ENCODE measurements at places on chromosomes 2 and 18.

DNA sequence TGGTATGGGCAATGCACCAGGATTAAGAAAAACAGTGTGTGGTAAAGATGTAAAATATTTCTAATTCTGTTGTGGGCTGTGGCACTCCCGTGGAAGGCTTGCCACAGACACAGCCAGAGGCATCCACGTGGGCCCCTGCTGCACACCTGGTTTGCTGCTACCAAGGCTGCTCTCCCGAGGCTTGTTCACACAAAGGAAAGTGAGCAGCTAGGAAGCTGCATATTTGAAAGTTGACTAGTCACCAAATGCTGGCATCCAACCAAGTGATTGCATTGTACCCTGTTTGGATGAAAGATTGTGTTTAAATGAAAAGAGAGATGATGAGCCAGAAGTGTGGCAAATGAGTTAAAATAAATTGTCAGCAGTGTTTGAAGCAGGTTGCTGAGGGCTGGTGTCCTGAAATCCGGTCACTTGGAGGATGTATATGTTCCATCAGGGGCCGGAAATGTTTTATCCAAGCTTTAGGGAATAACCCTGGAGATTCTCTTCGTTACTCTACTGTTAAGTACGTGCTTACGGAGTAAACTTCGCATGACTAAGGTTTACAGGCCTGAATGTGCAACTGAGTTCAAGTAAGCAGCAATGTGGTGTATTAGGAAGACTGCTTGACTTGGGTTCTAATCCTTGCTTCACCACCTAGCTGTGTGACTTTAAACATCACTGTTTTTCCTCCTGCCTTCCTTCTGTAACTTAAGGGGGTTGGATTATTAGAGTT, 86.1 kb downstream of the MSH2 start:
- no peak for DNase-seq

- no peak for DNase-seq
Measured at GRCh38 chr18:74438091-74438490, 19.0 kb downstream of the DIPK1C start.

DNA sequence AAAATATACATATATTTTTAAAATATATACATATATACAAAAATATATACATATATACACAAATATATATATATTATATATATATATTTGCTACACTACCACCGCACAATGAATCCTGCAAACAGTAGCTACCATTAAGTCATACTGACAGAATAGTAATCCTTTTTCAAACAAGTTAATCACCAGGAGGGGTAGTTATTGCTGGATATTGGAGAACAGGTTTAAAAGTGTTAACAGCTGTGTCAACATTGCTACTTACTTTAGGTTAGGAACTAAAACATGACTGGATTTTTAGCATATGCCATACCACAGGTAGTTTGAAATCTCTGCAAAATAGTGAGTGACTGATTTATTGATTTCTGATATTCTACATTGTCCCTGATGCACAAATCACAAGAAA, 529.1 kb upstream of the CDH7 start:
- DNase-seq: no peak

- no peak for DNase-seq
Measured at GRCh38 chr2:45412754-45413379, 198.2 kb downstream of the SRBD1 start.

- DNase-seq: no peak
Measured at GRCh38 chr2:75336451-75336850, 137.1 kb upstream of the TACR1 start.

GRCh38 chr18:75433098-75433497, 5.6 kb upstream of the SMIM21 start:
- no peak for DNase-seq

GRCh38 chr2:149687052-149687427, 99.5 kb upstream of the MMADHC start:
- no peak for DNase-seq

GRCh38 chr2:225025917-225026571, 16.2 kb downstream of the DOCK10 start:
- DNase-seq: no peak

DNA sequence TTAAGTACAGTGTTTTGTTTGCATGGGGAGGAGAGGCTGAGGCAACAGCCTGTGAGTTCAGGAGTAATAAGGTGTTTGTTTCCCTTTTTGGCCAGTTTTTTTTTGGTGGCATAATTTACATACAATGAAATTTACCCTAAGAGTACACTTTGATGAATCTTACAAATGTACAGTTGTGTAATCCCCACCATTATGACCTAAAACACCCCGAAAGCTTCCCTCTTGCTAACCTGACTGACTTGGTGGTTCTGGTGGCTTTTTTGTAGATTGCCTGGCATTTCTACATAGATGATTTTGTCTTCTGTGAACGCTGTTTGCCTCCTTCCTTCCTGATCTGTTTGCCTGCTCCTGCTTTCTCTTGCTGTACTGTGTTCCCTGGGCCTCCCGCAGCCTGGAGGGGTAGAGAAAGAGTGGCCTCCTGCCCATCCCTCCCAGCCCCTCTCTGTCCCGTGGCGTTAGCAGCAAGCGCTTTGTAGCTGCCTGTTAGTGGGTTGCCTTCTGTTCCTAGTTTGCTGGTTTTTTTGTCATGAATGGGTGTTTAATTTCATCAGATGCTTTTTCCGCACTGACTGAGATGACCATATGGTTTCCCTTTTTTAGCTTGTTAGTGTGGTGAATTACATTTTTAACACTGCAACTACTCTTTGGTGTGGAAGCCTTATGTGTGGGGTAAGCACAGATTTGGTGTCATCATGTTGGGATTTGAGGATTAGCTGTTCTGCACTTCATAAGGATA, 32.1 kb downstream of the ASAP2 start:
- no peak for DNase-seq

DNA sequence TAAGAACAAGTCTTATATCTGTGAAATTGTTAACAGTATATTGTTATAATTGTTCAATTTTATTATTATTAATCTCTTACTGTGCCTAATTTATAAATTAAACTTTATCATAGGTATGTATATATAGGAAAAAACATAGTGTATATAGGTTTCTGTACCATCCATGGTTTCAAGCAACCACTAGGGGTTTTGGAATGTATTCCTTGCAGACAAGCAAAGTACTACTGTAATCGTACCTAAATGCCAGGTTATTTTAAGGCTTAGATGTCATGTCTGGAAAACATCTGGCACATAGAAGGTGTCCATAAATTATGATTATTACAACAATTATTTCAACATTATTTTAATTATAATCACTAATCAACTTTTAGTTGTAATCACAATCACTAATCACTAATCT, 8.4 kb downstream of the ITSN2 start:
- DNase-seq: no peak

DNA sequence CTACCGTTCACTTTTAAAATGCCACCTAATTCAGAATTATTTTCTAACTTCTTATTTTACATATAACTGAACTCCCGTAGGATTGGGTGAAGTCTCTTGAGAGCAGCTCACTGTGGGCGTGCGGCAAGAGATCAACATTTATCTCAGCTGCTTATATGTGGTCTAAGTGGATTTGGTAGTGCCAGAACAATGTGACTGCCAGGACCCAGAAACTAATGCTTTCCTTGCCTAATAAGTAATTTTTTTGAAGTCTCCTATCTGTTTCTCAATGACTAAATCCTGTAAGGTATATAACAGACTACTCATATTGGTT, 11.2 kb upstream of the NFE2L2 start:
- no peak for DNase-seq

- no peak for DNase-seq
Measured at GRCh38 chr2:157922815-157923214, 46.7 kb upstream of the ACVR1 start.

DNA sequence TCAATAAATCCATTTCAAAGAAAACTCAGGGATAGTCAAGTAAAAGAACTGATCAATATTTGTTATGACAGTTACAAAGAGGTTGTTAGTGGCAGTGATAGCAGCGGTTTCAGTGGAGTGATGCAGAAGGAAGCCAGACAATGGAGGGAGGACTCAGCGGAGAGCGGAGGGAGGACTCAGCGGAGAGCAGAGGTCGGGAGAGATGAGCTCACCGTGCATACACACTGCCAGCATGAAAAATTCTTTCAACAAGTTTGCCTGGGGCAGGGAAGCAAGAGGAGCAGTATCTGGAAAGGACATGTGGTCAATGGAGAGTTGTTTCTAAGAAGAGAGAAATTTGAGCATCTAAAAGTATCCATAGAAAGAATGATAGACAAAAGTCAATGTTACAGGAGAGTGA, 60.9 kb upstream of the BCL11A start:
- no peak for DNase-seq

GRCh38 chr18:59918320-59918755, 18.5 kb downstream of the PMAIP1 start:
- DNase-seq: no peak

- no peak for DNase-seq
Measured at GRCh38 chr18:24063121-24063731, 48.7 kb downstream of the TTC39C start.

DNA sequence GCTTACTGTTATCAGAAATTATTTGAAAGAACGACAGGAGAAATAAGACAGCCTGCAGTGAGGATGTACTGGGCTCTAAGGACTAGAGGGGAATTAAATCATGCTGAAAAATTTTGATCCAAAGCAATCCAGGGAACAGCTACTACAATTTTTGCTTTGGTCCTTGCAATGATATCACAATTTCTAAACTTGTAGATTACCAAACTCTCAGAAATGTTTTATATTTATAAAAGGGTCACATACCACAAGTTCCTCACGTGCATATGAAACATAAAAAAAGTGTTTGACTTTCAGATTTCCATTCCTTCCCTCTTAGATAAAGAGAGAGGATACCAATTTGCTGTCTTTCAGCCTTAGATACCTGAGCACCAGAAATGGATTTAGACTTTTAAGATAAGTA, 261.2 kb downstream of the STK39 start:
- DNase-seq: no peak

DNA sequence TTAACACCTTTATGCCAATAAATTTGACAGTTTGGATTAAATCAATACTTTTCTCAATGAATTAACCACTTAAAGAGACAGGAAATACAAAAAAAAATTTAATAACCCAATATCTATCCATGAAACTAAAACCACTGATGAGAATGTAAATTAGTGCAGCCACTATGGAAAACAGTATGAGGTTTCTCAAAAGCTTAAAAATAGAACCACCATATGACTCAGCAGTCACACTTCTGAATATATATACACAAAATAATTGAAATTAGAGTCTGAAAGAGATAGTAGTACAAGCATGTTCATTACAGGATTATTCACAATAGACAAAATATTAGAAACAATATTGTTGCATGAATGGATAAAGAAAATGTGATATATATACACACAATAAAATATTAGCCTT, 382.1 kb upstream of the SETBP1 start:
- DNase-seq: no peak

DNA sequence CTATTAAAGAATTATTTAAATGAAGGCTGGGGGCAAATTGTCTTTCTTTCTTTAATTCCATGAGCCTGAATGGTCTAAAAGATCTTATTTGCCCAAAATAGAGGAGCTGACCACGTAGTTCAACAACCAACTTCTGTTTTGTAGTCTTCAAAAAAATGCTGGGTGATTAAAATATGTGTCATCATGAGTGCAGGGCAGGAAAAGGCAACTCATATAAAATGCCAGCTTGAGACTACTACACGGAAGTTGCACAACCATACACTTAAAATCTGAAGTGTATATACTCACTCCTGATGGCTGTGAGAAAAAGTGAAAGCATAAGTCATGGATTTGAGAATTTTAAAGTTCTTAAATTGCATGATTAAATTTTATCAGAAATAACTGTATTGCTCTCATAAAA, 210.9 kb downstream of the DYM start:
- DNase-seq: no peak

- no peak for DNase-seq
Measured at GRCh38 chr2:99697811-99698568, 208.2 kb upstream of the REV1 start.

- no peak for DNase-seq
Measured at GRCh38 chr2:200274116-200275075, 32.1 kb upstream of the SPATS2L start.

GRCh38 chr2:127422559-127423477, 4.6 kb downstream of the PROC start:
- no peak for DNase-seq

GRCh38 chr2:159251296-159252173, 35.0 kb downstream of the WDSUB1 start:
- no peak for DNase-seq

- DNase-seq: peak; percentile 69
Measured at GRCh38 chr18:45837283-45838070, 12.0 kb downstream of the SIGLEC15 start.

DNA sequence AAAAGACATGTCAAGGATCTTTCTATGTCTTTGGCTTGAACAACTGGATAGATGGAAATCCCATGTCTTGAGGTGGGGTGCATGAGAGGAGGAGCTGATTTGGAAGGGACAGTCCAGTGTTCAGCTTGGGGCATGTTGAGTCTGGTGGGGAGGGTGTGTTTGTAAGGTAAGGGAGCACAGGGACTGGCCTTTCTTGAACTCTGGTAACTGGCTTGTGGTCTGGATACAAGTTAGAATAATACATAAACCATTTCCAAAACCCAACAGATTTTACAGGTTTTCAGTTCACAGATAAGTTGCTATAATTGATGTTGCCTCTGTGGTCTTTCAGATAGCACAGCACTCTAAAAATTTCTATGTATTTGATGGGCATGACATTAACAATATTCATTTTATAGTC, 24.2 kb downstream of the RHBDD1 start:
- DNase-seq: no peak

- no peak for DNase-seq
Measured at GRCh38 chr2:115285416-115285815, 843.0 kb downstream of the DPP10 start.

GRCh38 chr2:86136141-86136540, 30.1 kb downstream of the PTCD3 start:
- no peak for DNase-seq

GRCh38 chr2:212713681-212714080, 175.1 kb upstream of the ERBB4 start:
- DNase-seq: no peak

- no peak for DNase-seq
Measured at GRCh38 chr2:229669841-229670240, 44.5 kb downstream of the DNER start.

DNA sequence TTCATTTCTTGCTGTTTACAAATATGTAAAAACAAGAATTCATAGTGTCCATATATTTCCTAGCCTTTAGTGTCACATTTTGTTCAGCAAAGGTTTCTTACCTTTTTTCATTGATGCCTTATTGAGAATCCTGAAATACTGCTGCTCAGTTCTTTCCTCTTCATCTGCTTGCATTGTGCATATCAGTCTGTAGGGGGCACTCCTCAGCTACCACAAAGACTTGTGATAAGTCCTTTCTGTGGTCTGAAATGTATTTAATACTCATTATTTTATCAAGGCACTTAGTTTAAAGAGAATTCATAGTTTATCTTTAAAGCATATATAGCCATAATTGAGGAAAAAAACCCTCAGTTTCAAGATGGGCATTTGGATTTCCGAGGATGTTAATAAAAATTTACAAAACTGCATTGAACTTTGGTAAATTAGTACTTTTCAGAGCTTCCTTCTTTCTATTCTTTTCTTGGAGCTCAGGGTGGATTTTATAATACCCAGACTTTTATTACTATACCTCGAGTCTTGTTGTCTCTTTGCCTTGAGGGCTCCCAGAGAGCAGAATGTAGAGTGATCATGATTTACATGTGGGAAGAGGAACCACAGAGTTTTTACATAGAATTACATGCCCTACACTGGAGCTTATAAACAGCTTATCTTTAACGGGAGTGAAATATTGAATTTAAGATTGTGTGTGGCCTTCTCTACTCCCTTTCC, 570.1 kb downstream of the PLCL1 start:
- DNase-seq: no peak
